Caki2 (cell line): ENCODE measurements at places on chromosomes 1 and 21. TPM values are rescaled to one million over a fixed set of nuclear protein-coding genes. Genes with fewer than 3 reads are reported as not detected.

TSPEAR gene
- total RNA-seq = not detected in 2 replicates

KRTAP21-1 gene
- total RNA-seq = not detected in 2 replicates

FGR gene
- not detected in 2 replicates for total RNA-seq

CRNN gene
- total RNA-seq = not detected in 2 replicates

ATF3 gene
- 30.0 and 39.7 TPM in 2 replicates for total RNA-seq

FCAMR gene
- 0.14 TPM in 1 of 2 replicates, not detected in the other for total RNA-seq
